ENCODE measurements at places on chromosomes 5 and 9.

GRCh38 chr9:135993765-135994500 lies 32.8 kb upstream of the UBAC1 start:
- peaks cover 16% of the 10 kb centered on the region for H3K4me1 ChIP-seq
- no peaks in the 10 kb centered on the region for H3K36me3 ChIP-seq
- no peak for DNase-seq
- H3K27me3 ChIP-seq, result no peaks in the 10 kb centered on the region
- H3K4me3 ChIP-seq, result no peak overlapping the region
- no peak overlapping the region for H3K27ac ChIP-seq

DNA sequence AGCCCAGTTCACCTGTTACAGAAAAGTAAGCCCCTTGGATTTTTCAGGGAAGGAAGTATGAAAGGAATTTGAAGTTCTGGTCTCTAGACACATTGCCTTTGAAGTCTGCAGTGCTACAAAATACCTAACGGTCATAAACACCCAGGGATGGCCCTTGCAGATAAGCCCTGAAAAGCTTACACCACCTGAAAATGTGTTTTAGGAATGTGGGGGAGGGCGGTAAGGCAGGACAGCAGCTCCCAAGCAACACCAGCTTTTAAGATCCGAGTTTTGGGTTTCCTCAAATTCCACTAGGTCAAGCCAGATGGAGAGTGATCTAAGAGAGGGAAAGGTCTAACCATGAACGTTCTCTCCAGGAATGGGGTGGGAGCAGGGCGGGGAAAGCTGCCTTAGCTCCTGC lies 114.1 kb upstream of the PANK3 start:
- H3K4me3 ChIP-seq, result no peak overlapping the region
- H3K36me3 ChIP-seq, result no peaks in the 10 kb centered on the region
- DNase-seq, result no peak
- peaks cover 5% of the 10 kb centered on the region for H3K27me3 ChIP-seq

DNA sequence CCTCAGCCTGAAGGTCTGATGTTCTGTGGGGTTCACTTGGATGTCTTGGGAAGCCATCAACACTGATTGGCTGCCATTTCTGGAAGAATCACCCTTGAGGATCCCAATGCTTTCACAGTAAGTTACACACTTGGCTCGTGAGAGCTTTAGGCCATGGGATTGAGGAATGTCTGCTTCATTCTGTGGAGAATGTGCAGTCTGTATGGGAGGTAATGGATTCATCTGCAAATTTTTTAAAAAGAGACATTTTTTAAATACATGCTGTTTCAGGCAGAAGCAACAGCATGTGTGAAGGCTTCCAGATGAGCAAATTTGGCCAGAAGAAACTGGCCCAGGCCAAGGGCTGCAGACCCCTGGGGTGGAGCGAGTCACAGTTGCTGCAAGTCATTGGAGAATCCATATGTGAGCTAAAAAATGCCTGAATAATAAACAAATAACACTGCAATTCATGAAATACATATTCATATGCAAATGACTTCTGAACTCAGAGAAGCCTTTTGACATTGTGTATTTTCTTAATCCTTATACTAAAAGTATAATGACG lies 146.3 kb upstream of the RASEF start:
- no peaks in the 10 kb centered on the region for H3K27me3 ChIP-seq
- H3K27ac ChIP-seq, result no peak overlapping the region
- no peak overlapping the region for H3K4me3 ChIP-seq
- no peak for DNase-seq
- no peaks in the 10 kb centered on the region for H3K4me1 ChIP-seq

DNA sequence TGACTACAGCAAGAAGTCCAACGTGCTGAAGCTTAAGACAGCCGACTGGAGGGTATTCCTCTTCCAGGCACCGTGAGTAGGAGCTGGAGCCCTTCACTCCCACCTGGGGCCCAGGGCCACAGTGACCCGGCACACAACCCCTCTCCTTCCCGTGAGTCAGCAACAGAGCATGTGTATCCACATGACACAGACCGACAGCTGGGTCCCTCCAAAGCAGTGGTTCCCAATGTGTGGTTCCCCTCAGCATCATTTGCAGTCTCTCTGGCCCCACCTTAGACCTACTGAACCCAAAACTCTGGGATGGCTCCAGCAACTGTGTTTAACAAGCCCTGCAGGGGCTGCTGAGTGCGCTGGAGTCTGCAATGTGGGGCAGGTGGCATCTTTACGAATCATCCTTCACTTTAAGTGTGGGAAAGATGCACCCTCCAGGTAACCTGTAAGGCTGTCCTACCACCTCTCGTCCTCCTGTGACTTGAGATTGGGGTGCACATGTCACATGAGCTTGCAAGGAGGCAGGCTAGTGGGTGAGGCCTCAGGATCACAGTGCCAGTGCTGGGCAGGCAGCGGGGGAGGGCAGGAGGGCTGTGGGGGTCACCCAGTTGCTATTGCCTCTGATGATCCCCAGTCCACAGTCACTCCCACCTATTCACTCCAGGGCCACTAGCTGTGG lies 42.2 kb downstream of the PSD2 start:
- H3K36me3 ChIP-seq, result no peaks in the 10 kb centered on the region
- H3K27me3 ChIP-seq, result peaks cover 4% of the 10 kb centered on the region
- H3K27ac ChIP-seq, result no peak overlapping the region
- no peak overlapping the region for H3K4me3 ChIP-seq
- no peak for DNase-seq

DNA sequence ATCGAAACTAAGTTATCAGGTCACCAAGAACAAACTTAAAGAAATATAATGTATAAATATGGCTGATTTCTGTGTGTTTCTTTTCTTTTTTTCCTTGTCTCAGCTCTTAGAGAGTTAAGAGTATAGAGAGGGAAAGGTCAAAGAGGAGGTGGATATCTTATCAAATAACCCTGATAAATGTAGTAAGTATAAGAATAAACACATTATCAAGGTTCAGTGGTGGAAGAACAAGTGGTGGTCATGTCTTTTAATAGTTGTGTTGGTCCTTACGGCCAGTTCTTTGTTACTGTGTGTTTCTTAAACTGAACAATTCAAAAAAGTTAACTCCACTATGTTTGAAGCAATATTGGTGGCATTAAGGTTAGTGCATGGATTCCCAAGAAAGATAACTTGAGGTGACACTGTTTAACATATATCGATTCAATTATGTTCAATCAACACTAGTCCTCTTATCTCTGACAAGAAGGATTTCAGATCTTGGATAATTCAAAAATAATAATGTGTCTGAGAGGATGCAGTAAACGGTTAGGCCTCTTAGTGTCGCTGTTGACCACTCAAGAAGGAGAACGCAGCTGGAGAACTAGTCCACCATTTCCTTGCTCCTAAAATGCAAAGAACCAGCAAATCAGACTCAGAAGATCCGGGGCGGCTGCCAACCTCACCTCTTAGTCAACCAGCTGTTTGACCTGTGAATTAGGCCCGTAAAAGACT lies at the start of gene PCDHGA3:
TSS of gene PCDHGA3 (plus strand) at position 588 of the 711 bp plus-strand sequence. CDS start 205 bp downstream, outside the sequence.
- H3K36me3 ChIP-seq, result peaks cover 18% of the 10 kb centered on the region
- no peak within 1 kb of the TSS for H3K4me3 ChIP-seq
- H3K27ac ChIP-seq, result no peak within 1 kb of the TSS
- H3K27me3 ChIP-seq, result peaks cover 41% of the 10 kb centered on the region

GRCh38 chr5:78612227-78613150 lies 36.1 kb downstream of the LHFPL2 start:
- no peaks in the 10 kb centered on the region for H3K36me3 ChIP-seq
- DNase-seq, result no peak
- no peaks in the 10 kb centered on the region for H3K4me1 ChIP-seq

GRCh38 chr5:6819521-6819920 lies 106.3 kb downstream of the TENT4A start:
- H3K4me3 ChIP-seq, result no peak overlapping the region
- H3K27ac ChIP-seq, result no peak overlapping the region
- H3K27me3 ChIP-seq, result peaks cover 11% of the 10 kb centered on the region
- DNase-seq, result no peak

DNA sequence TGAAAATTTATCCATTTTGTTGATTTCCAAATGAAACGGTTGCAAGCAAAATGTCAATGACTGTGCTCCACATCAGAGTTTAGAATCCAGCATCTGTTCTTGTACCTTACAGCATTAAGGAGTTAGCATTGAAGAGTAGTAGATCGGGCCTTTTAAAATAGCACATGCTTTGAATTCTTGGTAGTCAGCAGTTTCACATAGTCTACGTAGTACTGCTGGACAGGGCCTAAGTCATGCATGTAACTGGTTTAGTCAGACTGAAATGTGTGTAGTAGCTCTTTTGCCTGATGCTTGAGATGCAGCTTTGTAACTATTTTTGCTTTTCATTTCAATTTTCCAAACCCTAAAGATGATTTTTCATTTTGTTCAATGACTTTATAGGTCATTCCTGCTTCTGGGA lies 19.8 kb downstream of the LECT2 start:
- no peak for DNase-seq
- no peak overlapping the region for H3K27ac ChIP-seq
- no peaks in the 10 kb centered on the region for H3K36me3 ChIP-seq
- H3K27me3 ChIP-seq, result peaks cover 18% of the 10 kb centered on the region
- H3K4me1 ChIP-seq, result no peaks in the 10 kb centered on the region

DNA sequence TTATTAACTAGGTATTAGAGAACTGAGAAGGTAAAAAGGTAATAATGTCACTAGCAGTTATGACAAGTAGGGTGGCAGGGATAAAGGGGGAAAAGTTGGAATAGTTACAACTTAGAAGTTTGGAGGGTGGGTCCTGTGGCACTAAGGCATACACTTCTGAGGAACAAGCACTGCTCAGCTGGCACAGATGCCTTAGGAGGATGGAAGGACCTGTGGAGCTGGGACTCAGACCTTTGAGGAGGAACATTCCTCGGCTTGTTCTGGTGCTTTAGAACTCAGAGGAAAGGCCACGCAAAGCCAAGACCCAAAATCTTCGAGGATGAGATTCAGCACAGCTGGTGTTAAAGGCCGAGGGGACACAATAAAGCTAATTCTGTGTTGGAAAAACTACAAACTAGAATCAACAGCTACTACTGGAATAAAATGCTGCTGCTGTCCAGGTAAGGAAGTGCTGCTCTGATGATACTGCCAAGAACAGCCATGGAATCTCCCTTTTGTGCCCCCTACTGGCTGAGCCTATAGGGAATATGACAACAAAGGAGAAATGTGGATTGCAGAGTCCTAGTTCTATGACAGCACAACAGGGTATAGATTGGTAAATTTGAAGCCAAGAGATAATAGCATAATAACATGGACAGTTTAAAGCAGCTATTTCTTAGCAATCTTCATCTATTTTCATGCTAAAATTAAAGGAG lies 126.7 kb downstream of the SLC25A46 start:
- H3K4me1 ChIP-seq, result no peaks in the 10 kb centered on the region
- no peaks in the 10 kb centered on the region for H3K36me3 ChIP-seq
- H3K4me3 ChIP-seq, result no peak overlapping the region
- peak; percentile 16 for DNase-seq

DNA sequence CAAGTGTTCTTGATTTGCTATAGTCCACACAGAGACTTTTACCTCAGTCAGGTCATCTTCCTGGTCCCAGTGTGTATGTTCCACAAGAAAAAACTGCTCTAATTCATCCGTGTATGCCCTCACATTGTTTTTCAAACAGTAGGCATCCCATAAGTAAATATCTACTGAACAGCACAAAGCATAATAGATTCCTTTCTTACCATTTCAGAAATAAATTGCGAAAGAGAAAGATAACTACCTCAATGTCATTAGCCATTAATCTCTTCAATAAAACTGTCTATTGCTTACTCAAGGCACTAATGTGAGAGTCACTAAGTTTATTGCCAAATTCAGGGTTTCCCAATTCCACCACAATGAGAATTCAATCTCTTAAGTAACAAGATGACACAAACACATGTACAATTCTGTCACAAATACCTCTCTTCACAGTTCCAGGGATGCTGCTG lies 9.6 kb downstream of the FBXW2 start:
- no peak overlapping the region for H3K27ac ChIP-seq
- H3K4me1 ChIP-seq, result peaks cover 52% of the 10 kb centered on the region
- DNase-seq, result no peak
- H3K4me3 ChIP-seq, result no peak overlapping the region

GRCh38 chr5:107426209-107426608 lies 244.5 kb downstream of the EFNA5 start:
- peaks cover 2% of the 10 kb centered on the region for H3K27me3 ChIP-seq
- no peaks in the 10 kb centered on the region for H3K36me3 ChIP-seq
- H3K4me1 ChIP-seq, result peaks cover 2% of the 10 kb centered on the region
- no peak for DNase-seq
- H3K4me3 ChIP-seq, result no peak overlapping the region

- no peak overlapping the region for H3K4me3 ChIP-seq
- H3K36me3 ChIP-seq, result no peaks in the 10 kb centered on the region
- no peak for DNase-seq
- H3K4me1 ChIP-seq, result no peaks in the 10 kb centered on the region
- no peaks in the 10 kb centered on the region for H3K27me3 ChIP-seq
Observed at GRCh38 chr9:84875193-84875592, 205.7 kb downstream of the NTRK2 start.

DNA sequence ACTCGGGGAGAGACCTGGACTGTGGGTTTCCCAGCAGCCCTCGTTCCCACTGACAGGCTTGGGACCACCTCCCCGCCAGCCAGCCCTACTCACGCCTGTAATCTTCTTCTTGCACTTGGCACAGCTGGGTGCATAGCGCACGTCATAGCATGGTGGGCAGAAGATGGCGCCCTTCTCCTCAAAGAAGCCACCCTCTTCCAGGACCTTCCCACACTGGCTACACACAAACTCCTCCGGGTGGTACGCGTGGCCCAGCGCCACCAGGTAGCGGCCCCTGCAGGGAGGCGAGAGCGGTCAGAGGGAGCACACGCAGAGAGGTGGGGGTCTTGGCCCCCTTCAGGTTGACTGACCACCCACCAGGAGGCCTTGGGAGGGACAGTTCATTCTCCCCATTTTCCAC lies 9.4 kb downstream of the PDLIM7 start:
- no peaks in the 10 kb centered on the region for H3K27me3 ChIP-seq
- no peak overlapping the region for H3K4me3 ChIP-seq
- H3K4me1 ChIP-seq, result no peaks in the 10 kb centered on the region
- H3K36me3 ChIP-seq, result peaks cover 39% of the 10 kb centered on the region
- DNase-seq, result peak; percentile 24

GRCh38 chr5:88952344-88952743 lies 69.4 kb upstream of the MEF2C start:
- peaks cover 3% of the 10 kb centered on the region for H3K27me3 ChIP-seq
- no peak for DNase-seq
- H3K4me1 ChIP-seq, result no peaks in the 10 kb centered on the region
- H3K36me3 ChIP-seq, result no peaks in the 10 kb centered on the region
- no peak overlapping the region for H3K4me3 ChIP-seq

DNA sequence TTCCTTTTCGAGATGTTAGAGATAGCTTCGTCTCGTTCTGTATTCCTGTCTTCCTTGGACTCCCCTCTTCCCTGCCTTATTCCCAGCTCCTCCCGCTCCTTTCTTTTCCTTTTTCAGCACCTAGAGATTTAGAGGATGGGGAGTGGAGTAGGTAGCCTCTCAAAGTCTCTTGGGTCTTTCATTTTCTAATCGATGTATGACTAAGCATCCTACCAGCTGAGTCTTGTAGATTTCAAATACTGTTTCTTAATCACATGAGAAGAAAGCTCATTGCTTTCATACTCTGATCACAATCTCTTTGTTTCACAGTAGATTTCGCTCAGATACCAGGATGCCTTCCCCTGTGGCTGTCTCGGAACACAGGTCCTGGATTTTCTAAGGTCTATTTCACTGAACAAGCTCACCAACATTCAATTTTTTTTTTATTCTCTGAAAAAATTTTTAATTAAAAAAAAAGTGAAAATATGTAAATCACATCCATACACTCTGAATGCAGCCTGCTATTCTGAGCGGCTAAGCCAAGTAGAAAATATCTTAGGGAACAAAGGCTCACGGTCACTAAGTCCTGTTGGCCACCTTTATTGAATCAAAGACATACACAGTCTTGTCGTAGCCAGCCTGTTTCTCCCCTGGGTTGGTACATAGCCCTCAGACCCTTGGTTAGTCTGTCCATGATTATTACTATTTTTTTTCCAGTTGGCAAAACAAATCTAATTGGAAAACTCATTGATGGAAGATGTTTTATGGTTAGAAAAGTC lies 413.8 kb downstream of the KDM4C start:
- H3K36me3 ChIP-seq, result peaks cover 26% of the 10 kb centered on the region
- no peak overlapping the region for H3K4me3 ChIP-seq
- DNase-seq, result no peak
- H3K27ac ChIP-seq, result no peak overlapping the region
